ENCODE measurements at places on chromosomes 12 and 14. TPM values are rescaled to one million over a fixed set of nuclear protein-coding genes. Genes with fewer than 3 reads are reported as not detected.

FOXN4 gene
- not detected for total RNA-seq

FZD10 gene
- total RNA-seq, result not detected

CPNE8 gene
- 23.9 TPM for total RNA-seq

FCF1 gene
- 33.3 TPM for total RNA-seq

TRHDE gene
- 0.59 TPM for total RNA-seq

NCAPD2 gene
- 21.0 TPM for total RNA-seq

SYCP3 gene
- total RNA-seq, result 0.88 TPM

KRT7 gene
- 27.9 TPM for total RNA-seq

ACVRL1 gene
- 11.5 TPM for total RNA-seq

TEP1 gene
- 33.3 TPM for total RNA-seq

TESPA1 gene
- total RNA-seq, result not detected

IL23A gene
- total RNA-seq, result not detected

HOXC6 gene
- total RNA-seq, result 5.6 TPM

DNA sequence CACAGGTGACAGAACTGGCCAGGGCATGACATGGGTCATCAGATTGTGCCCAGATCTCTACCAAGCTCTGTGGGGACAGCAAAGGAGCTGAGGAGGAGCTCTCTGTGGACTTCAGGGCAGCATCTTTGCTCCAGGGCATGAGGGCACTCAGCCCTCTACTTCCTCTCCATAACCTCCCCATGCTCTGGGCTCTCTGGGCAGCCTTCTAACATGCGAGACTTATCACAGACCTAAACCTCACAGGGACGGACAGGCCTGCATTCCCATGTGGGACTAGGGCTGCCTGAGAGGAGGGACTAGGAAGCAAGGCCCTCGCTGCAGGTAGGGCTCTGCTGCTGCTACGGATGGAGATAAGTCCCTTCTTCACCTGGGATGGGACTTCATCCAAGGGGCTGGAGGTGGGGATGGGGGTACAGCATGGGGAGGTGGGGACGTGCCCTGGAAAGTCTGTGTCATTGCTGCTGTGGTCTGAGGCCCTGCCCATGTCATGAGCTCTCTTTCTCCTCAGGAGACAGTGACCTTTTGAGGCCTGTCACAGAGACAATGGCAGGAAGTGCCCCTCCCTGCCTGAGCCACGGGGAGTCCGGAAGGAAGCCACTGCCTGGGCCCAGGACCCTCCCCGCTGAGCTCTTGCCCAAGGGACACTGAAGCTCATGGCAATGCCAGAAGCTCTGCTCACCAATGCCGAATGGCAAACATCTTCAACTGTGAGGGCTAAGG lies 44.1 kb downstream of the PITPNM2 start:
- H3K36me3 ChIP-seq, result no peaks in the 10 kb centered on the region

DNA sequence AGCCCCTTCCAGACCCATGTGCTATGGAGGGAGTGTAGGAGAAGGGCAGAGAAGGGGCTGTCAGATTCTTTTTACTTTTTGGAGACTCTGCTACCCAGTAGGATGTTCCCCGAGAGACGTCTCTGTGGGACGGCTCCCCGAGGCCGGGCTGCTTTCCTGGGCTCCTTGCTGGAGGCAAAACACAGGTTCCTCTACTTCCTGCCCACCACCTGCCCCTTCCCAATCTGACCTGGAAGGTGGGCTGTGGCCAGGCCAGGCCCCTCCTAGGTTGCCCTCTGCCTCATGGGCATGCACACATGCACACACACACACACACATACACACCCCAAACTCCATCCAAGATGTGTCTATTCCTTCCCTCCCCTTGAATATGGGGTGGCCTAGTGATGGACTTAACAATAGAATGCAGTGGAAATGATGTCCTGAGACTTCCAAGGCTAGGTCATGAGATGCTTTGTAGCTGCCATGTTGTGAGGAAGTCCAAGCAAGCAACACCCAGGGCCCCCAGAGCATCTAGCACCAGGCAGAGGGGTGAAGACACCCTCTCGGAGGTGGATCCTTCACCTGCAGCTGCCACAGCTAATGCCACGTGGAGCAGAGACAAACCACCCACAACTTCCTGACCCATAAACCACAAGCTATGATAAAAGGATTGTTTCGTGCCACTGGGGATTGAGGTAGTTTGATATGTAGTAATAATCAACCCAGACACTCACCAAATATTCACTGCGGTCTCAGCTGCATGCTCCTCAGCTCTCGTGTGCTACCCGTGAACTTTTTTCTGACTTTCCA lies 1.6 kb upstream of the ASB2 start:
- H3K27me3 ChIP-seq, result no peaks in the 10 kb centered on the region
- peaks cover 10% of the 10 kb centered on the region for H3K4me1 ChIP-seq
- no peak for DNase-seq
- no peak overlapping the region for H3K27ac ChIP-seq
- H3K36me3 ChIP-seq, result no peaks in the 10 kb centered on the region

- H3K27me3 ChIP-seq, result no peaks in the 10 kb centered on the region
- no peaks in the 10 kb centered on the region for H3K36me3 ChIP-seq
- peaks cover 17% of the 10 kb centered on the region for H3K4me1 ChIP-seq
- no peak overlapping the region for H3K4me3 ChIP-seq
- peak overlapping the region; percentile 76 for H3K27ac ChIP-seq
Measured at GRCh38 chr12:47302111-47302671, 222.4 kb upstream of the AMIGO2 start.

GRCh38 chr12:124650912-124651311 lies 83.5 kb upstream of the NCOR2 start:
- peaks cover 15% of the 10 kb centered on the region for H3K4me1 ChIP-seq
- DNase-seq, result no peak
- H3K27me3 ChIP-seq, result no peaks in the 10 kb centered on the region
- no peak overlapping the region for H3K27ac ChIP-seq
- H3K36me3 ChIP-seq, result no peaks in the 10 kb centered on the region
- no peak overlapping the region for H3K4me3 ChIP-seq

DNA sequence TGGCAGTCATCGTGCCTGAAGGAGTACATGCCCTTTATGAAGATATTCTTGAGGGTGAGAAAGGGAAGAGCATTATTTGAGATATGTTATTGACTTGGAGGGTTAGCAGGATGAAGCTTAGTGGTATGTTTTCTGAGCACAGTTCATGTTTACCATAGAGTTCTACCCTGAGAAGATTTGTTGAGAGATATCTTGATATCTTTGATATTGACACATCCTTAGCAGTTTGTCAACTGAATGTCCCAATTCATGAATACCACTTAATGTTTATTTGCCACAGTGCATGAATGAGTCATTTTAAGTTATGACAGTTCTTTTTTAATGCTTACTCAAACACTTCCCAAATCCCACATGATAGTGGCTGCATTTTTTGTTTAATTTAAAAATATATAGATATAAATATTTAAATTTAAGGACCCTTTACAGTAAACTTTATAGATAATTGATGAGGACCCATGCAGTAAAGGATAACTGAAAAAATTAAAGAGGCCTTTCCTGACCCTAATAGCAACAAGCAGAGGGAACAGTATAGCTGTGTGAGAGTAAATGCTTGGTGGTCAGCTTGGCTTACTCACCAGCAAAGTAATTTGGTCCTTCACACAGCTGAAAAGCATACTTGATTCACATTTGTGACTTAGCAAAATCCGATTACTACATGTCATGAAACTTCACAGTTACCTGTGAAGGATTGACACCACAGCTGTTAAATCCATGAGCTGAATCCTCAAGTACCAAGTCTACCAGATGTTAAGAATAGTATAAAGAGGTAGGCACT lies 25.8 kb downstream of the SLC39A9 start:
- peaks cover 26% of the 10 kb centered on the region for H3K36me3 ChIP-seq
- peak overlapping the region; percentile 12 for H3K27ac ChIP-seq
- no peak overlapping the region for H3K4me3 ChIP-seq
- H3K27me3 ChIP-seq, result no peaks in the 10 kb centered on the region
- peaks cover 13% of the 10 kb centered on the region for H3K4me1 ChIP-seq

DNA sequence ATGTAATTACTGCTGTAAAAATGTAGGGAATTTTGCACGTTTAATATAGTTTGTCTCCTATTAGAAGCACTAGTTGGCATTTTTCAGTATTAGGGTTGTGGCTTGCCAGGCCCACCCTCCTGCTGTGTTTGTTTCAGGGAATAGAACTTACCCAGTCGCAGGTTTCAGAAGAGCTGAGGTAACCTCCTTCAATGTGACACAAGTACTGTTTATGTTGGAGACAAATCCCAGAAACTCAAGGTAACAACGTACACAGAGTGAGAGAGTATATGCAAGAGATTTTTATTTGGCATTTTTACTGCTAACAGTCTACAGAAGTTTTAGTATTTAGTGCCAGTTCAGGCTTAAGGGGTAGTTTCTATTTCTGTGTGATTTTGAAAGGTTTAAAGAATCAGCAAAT lies 284.3 kb downstream of the RAD51B start:
- peaks cover 14% of the 10 kb centered on the region for H3K4me1 ChIP-seq
- H3K4me3 ChIP-seq, result no peak overlapping the region
- peak overlapping the region; percentile 55 for H3K27ac ChIP-seq
- no peaks in the 10 kb centered on the region for H3K36me3 ChIP-seq

DNA sequence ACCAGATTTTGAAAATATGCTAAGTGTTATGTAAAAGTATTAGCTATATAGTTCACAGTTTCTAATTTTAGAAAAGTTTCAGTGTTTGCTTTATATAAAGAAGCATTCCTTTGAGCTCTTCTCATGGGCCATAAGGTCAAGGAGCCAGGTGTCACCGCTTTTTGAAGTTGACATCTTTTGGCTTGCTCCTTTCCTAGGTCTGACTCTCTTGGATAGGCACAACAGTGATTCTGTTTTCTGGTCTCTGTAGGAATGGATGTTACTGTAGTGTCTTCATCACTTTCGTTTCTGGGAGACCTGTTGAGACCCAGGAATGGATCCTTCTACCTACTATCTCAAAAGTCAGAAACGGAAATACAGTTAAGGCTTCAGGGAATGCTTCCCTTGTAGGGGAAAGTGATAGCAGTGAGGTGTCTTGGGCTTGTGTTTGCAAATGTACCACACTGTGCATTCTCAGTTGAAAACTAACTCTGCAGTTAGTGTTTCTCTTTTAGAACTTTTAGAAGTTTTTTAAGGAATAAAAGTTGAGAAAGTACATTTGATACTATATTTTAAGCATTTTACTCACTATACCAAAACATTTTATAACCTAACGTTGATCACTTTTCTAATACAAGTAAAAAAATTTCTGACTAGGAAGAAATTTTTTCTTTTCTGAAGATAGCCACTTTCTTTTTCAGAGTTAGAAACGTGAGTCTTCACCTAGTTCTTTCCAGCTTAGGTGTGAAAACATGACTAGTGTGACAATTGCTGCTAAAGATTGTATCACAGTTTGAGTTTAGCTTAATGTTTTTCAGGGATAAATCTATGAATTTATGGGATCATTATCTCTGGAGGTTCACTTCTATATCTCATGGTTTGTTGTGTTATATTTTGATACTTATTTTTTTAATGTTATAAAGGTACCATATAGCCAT lies 20.8 kb downstream of the VRK1 start:
- no peaks in the 10 kb centered on the region for H3K36me3 ChIP-seq
- H3K4me1 ChIP-seq, result no peaks in the 10 kb centered on the region
- no peaks in the 10 kb centered on the region for H3K27me3 ChIP-seq

- no peak overlapping the region for H3K4me3 ChIP-seq
- peaks cover 5% of the 10 kb centered on the region for H3K27me3 ChIP-seq
- no peak overlapping the region for H3K27ac ChIP-seq
Measured at GRCh38 chr12:105474672-105475071, 144.2 kb downstream of the C12orf75 start.

- peak overlapping the region; percentile 6 for H3K4me3 ChIP-seq
- DNase-seq, result peak; percentile 99
- H3K36me3 ChIP-seq, result no peaks in the 10 kb centered on the region
- no peaks in the 10 kb centered on the region for H3K27me3 ChIP-seq
- peaks cover 13% of the 10 kb centered on the region for H3K4me1 ChIP-seq
Measured at GRCh38 chr14:69317102-69317755, 57.3 kb downstream of the GALNT16 start.

- H3K4me3 ChIP-seq, result no peak overlapping the region
- H3K36me3 ChIP-seq, result no peaks in the 10 kb centered on the region
- DNase-seq, result peak; percentile 77
Measured at GRCh38 chr14:52299692-52300278, 14.3 kb upstream of the PTGER2 start.

- no peak overlapping the region for H3K4me3 ChIP-seq
- H3K4me1 ChIP-seq, result peaks cover 3% of the 10 kb centered on the region
- peaks cover 6% of the 10 kb centered on the region for H3K27me3 ChIP-seq
- no peaks in the 10 kb centered on the region for H3K36me3 ChIP-seq
- no peak overlapping the region for H3K27ac ChIP-seq
Measured at GRCh38 chr14:103296007-103296406, 38.0 kb upstream of the EIF5 start.

- no peak overlapping the region for H3K4me3 ChIP-seq
- H3K27me3 ChIP-seq, result no peaks in the 10 kb centered on the region
- no peak for DNase-seq
- H3K4me1 ChIP-seq, result no peaks in the 10 kb centered on the region
- no peaks in the 10 kb centered on the region for H3K36me3 ChIP-seq
Measured at GRCh38 chr12:131449027-131449426, 261.9 kb upstream of the SFSWAP start.

- H3K27ac ChIP-seq, result no peak overlapping the region
- peaks cover 3% of the 10 kb centered on the region for H3K27me3 ChIP-seq
- peaks cover 5% of the 10 kb centered on the region for H3K4me1 ChIP-seq
- peak; percentile 45 for DNase-seq
Measured at GRCh38 chr12:16603260-16603915, 2.6 kb downstream of the LMO3 start.

DNA sequence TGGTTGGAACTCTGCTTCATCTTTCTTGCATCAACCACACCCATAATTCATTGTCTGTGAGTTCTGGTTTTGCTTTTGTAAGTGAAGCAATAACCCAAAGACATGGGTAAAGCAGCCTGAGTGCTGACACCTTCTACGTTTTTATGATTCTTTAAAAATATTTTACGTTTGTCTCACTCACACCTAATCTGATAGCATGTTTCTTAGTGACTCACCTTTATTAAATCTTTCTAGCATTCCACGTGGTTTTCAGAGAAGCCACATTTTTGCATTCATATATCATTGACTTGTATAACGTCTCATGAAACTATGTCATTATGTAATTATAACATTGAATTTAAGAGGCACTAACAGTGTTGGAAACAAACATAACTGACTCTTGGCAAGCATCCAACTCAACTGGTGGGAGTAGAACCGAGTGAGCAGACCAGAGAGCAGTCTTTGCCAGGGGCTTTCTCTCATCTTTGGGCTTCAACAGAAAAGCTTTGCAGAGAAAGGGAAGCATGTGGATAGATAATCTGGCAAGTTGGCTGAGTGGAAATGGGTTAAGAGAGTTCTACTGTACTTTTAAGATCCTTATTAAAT lies 118.8 kb downstream of the TPH2 start:
- H3K4me3 ChIP-seq, result no peak overlapping the region
- no peaks in the 10 kb centered on the region for H3K27me3 ChIP-seq
- H3K27ac ChIP-seq, result no peak overlapping the region
- DNase-seq, result no peak
- no peaks in the 10 kb centered on the region for H3K4me1 ChIP-seq

GRCh38 chr12:112352921-112353320 lies 29.3 kb downstream of the HECTD4 start:
- no peak overlapping the region for H3K27ac ChIP-seq
- no peaks in the 10 kb centered on the region for H3K27me3 ChIP-seq
- H3K4me3 ChIP-seq, result no peak overlapping the region
- no peaks in the 10 kb centered on the region for H3K36me3 ChIP-seq
- DNase-seq, result no peak
- H3K4me1 ChIP-seq, result peaks cover 12% of the 10 kb centered on the region

DNA sequence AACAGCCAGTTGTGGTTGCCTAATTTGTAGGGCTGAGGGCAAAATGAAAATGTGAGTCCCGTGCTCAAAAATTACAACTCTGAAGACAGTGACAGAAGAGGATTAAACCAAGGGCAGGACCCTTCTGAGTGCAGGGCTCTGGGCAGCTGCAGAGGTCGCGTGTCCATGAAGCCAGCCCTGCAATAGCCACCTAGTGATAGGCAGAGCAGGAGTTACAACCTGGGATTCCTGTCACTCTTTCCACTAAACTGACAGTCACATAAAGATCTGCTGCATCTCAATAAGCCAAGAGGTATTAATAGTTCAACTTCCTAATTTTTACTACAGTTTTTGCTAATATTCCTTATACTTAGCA lies 94.1 kb downstream of the SLC2A13 start:
- H3K27me3 ChIP-seq, result no peaks in the 10 kb centered on the region
- DNase-seq, result no peak
- no peaks in the 10 kb centered on the region for H3K36me3 ChIP-seq

Measured in osteoblast (primary cell).